ENCODE measurements at places on chromosomes 1 and 21.

- no peak for DNase-seq
These were observed 305 bp upstream of the RPS6KC1 start for GRCh38 chr1:213050745-213051126.

DNA sequence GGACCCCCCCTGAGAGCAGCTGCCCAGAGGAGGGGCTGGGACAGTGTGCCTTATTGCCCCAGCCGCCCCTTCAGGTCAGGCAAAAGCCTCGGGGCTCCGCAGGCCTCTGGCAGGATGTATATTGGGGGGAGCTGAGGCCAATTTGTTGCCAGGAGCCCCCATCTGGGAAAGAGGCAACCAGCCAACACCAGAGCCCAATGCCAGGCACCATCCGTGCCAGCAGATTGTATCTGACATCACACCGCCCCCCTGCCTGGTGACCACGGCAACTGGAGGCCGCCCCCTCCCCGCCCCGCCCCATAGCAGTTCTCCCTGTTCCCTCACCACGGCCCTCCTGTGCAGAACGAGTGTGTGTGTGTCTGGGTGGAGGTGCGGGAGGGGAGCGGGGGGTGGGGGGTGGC lies 3.6 kb upstream of the PLEKHG5 start:
- DNase-seq: no peak

GRCh38 chr1:231189683-231190270 lies 27.9 kb downstream of the TRIM67 start:
- no peak for DNase-seq

GRCh38 chr1:41668967-41669366 lies 184.5 kb upstream of the EDN2 start:
- no peak for DNase-seq

DNA sequence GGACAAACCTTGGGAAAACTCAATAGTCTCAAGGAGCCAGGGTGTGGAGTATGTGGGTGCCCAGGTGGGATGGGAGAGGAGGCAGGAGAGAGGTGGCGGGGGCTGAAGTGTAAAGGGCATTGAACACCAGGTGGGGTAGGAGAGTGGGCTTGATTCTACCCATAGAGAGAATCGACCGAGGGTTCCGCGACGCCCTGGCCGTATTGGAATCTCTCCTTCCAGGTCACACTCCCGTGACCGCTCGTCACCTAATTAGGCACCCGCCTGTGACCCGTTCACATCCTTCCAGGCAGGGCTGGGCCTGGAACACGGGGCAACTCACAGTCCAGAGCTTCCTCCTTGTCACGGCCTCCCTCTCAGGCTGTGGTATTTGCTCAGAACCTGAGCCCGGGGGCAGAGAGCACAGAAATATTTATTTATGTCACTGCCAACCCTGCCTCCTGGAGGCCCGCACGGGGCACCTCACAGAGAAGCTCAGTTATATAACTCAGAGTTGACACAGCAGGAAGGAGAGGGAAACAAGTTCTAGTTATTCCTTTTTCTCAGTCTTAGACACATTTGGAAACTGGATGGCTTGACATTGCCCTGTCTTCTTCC lies 12.0 kb downstream of the NCMAP start:
- DNase-seq: no peak

- no peak for DNase-seq
These were observed 518 bp upstream of the SHE start for GRCh38 chr1:154502744-154503115.
